ENCODE measurements at places on chromosomes 2 and 18.

DNA sequence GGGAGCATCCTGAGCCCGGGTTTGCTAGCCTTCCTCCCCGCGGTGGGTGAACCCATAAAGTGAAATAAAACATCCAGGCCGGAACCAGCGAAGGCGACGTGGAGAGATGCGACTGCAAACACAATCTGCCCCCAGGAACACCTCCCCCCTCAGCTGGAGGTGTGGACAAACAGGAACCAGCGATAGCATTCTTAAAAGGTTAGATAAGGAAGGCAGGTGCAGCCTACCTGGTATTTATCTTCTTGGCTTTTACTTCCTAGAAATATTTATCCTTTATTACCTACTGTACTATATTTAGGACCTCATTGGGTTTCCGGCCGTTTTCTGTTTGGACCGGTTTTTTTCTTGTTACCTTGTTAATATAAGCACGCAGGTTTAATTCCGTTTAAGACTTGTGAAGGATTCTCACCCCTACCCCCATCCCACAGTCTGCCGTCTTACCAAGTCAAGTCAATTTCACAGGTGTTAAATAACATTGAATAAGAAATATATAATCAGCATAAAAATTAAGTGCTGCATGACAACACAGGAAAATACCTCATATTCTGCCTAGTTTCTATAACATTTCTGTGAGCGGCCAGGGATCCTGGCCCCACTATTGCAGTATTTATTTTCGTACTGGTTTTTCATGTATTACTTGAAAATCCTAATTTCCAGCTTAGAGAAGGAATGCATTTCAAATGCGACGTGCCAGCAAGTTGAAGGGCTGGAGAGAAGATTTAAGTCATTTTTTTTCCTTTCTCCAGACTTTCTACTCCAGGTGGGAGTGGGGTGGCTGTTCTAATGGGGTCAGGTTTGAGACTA lies 224.0 kb upstream of the ID2 start:
- no peak for DNase-seq

- DNase-seq: peak; percentile 84
Observed at GRCh38 chr2:95260028-95261023, 13.9 kb upstream of the PROM2 start.

DNA sequence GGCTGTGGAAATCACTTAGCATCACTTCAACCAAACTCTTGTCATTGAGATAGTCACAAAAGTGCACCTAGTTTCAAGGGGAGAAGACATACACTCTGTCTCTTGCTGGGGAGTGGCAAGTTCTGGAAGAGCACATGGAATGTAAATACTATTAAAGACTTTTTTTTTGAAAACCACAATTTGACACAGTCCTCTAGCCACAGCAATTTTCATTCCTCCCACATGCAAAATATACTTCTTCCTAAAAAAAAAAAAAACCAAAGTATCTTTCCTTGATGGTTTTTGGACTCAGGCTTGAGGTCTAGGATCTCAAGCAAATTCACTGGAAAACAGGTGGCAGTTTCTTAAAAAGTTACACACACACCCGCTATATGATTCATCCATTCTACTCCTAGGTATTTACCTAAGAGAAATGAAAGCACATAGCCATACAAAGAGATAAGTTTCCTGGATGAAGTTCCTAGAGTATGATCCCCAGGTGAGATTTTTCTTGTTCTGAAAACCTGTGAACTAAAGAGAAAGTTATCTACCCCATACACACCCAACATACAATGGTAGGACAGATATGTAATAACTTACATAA lies 295.8 kb downstream of the SP3 start:
- DNase-seq: no peak

DNA sequence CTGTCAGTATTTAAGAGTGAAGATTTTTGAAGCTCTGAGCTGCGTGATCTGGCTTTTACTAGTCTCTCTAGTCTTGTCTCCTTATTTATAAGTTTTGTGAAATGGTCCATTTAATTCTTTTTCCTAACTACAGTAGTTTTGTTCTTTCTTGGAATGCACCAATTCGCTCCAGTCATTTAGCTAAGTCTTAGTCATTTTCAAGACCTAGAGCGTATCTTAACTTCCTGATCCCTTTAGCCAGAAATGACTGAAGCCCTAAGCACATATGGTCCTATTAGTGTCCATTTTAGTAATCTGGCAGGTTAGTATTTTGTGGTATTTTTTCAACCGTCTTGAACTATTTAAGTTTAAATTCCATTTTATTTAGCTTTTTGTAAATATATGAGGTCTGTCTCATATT lies 3.6 kb downstream of the BIRC6 start:
- DNase-seq: peak; percentile 55

DNA sequence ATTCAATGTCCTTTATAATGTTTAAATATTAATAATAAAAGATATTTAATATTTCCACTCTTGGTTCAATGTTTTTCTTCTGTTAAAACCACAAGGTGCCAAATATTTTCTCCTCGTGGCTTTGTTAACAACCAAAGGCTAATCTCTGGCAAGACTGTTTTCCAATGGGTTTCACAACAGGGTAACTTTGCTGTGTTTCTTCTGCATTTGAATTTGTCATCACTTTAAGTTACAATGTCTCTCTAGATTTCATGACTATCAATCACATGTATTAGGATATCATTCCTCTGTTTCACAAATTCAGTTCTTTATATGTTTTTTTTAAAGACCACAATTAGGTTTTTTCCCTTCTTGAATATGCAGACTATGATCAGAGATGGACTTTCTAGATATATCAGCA lies 469.8 kb upstream of the ACVR2A start:
- peak; percentile 3 for DNase-seq

DNA sequence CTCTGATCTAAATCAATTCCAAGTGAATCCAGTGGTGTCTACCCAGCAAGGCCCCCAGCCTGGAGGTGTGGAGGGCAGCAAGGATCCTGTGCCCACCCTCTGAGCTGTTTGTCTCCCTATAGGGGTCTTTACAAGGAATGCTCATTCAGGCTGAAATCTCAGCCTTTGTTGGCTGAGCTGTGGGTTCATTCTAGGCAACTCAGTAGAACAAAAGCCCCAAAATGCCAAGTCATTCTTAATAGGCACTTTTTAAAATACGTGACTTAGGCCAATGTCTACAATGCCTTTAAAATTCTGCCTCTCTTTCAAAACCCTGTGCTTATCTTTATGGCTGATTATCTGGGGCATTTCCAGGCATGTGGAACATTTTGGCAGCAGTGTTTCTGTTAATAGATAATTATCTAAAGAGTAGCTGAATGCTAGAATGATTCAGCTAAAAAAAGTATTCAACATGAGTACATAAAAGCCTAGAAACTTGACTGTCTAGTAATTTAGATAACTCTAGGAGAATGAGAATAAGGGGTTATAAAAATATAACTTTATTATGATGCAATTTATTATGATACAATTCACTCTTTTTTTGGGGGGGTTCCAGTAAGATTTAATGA lies 7.4 kb downstream of the UGT1A6 start:
- no peak for DNase-seq

Measured in suppressor macrophage treated with lipopolysaccharide for 1 hour (primary cell).